ENCODE measurements at places on chromosomes 13 and 19.
A peak's percentile ranks its signal among the peaks of the same experiment; 100 is the strongest.

DNA sequence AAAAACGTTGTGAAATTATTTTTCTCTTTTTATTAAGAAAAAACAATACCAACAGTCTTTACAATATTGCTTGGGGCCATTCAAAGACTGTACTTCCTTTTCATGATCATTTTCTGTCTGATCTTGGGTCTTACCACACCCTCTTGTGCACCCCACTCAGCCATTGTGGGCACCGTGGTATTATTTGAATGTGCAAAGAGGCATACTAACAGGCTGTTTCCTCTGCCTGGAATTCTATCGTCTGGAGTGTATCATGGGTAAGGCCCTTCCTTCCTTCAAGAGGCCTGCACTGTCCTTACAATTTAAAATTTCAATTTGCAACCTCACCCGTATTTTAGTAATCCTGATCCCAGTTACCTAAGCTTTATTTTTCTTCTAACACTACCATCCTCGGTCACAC lies 76.5 kb downstream of the FGF14 start:
- DNase-seq, result no peak

DNA sequence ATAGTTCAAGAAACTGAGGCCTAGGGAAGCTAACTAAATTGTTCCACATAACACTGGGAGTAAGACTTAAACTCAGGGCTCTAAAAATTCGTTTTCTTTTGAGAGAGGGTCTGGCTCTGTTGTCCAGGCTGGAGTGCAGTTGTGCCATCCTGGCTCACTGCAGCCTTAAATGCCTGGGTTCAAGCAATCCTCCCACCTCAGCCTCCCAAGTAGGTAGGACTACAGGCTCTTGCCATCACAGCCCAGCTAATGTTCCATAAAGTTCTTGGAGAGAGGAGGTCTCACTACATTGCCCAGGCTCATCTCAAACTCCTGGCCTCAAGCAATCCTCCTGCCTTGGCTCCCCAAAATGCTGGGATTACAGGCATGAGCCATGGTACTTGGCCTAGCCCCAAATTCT lies 10.7 kb downstream of the ZMYM5 start:
- DNase-seq, result no peak

DNA sequence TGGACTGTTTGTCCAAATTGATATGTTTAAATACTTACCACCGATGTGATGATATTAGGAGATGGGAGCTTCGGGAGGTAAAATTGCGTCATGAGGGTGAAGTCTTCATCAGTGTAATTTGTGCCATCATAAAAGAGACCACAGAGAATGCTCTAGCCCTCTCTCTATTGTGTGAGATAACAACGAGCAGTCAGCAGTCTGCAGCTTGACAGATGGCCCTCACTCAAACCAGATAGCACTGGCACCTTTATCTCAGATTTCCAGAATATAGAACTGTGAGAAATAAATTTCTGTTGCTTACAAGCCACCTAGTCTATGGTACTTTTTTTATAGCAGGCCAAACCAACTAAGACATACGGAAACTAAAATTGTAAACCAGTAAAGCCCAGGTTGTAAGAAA lies 1718.9 kb upstream of the MIR17HG start:
- no peak for DNase-seq

- DNase-seq, result no peak
Observed at GRCh38 chr13:96844616-96845015, 149.7 kb downstream of the OXGR1 start.

DNA sequence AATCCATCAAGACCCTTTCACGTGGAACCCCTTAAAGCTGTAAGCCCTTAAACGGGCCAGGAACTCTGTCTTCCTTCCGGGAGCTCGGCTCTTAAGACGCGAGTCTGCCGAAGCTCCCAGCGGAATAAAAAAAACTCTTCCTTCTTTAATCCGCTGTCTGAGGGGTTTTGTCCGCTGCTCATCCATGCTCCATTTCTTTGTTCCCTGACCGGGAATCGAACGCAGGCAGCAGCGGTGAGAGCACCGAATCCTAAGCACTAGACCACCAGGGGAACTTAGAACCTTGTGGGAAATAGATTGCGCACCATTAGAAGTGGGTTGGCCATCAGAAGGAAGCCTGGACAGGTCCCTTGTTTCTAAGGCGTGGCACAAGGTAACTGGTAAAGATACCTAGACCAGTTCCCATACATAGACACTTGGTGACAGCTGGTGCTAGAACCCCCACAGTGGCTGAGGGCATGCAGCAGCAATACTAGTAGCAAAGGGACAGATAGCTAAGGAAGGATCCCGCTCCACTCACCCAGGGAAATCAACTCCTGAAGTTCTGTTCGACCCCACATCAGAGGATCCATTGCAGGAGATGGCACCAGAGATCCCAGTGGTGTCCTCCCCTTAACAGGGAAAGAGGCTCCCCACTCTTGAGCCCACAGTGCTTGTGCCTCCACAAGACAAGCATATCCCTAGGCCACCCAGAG lies 1.5 kb upstream of the RGCC start:
- peak; percentile 26 for DNase-seq

DNA sequence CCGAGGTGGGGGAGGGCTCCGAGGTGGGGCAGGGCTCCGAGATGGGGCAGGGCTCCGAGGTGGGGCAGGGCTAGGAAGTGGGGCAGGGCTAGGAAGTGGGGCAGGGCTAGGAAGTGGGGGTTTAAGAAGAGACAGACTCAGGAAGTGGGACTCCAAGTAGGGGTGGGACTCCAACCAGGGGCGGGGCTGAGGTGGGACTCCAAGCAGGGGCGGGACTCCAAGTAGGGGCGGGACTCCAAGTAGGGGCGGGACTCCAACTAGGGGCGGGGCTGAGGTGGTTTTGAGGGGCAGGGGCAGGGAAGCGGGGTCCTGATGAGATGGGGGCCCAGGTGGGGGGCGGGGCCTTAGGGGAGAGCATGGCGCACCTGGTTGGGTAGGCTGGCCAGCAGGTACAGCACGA lies 13.6 kb downstream of the CFD start:
- peak; percentile 85 for DNase-seq

DNA sequence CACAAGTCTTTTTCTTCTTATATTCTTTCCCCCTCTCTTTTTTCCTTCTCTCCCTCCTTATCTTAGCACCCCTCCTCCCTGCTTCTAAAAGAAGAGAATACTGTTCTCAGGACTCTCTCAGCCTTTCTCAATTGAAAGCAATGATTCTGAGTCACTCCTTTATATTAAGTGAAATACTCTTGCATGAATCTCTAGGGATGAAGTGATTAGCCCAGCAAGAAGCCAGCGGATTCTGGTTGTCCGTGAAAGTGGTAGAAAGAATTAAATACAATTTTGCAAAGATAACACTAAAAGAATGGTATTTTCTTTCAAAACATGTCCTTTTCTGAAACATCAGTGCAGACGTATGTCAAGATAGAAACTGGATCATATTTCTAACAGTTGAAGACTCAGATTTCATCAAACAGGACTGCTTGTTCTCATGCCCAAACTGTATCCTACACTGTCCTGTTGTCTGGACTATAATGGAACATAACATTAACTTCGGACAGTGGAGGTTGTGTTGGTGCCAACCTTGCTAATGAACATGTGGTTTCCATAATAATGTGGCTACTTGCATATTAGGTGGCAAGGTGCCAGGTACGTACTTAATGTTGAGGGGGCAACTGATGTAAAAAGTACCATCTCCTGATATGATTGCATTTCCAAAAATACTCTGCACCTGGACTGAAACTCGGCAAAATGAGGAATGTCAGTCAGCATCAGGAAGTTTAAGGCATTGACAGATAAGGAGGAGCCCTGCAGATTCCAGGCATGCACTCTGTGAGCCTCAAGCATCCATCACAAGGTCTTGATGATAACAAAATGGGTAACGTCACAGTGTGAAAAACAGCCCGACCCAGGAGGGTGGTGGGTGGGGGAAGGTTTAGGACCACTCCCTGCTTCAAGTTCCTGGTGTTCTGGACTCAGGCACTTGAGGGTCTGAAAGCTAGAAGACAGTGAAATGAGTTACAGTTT lies 357.2 kb downstream of the DLEU7 start:
- DNase-seq, result no peak

DNA sequence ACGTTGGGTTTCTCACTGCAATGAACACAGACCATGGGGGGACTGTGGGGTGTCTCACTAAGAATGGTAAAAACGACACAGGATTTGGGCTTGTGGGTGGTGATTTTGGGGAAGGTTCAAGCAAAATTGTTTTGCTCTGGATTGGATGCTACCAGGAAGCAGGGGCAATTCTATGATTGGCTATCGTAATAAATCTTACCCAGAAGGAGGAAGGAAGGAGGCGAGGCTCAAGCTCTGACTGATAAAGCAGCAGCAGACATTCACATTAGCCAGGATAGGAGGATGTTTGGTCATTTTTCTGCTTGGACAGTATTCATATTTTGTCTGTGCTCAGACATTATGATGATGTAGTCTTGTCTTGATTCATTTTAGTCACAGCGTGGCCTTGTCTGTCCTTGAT lies 1.5 kb downstream of the ZNF576 start:
- DNase-seq, result no peak

GRCh38 chr19:38713227-38713649 lies 31.0 kb downstream of the CAPN12 start:
- no peak for DNase-seq

- no peak for DNase-seq
Observed at GRCh38 chr13:48678316-48678715, 24.6 kb downstream of the CYSLTR2 start.

DNA sequence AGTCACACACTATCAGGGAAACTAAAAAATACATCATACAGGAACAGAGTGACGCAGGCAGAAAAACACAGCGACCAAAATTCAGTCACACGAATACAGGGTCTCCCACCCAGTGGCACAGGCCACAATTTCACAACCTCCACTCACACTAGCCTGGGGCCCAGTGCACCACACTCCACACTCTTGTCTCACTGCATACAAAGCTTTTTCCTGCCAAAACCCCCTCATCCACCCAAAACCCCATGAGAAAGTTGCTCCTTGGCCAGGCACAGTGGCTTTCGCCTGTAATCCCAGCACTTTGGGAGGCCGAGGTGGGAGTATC lies 1.2 kb downstream of the S1PR5 start:
- DNase-seq, result no peak

- no peak for DNase-seq
Observed at GRCh38 chr19:47324502-47324901, 7.5 kb upstream of the C5AR2 start.

- no peak for DNase-seq
Observed at GRCh38 chr19:18185538-18185937, 7.5 kb upstream of the MPV17L2 start.

DNA sequence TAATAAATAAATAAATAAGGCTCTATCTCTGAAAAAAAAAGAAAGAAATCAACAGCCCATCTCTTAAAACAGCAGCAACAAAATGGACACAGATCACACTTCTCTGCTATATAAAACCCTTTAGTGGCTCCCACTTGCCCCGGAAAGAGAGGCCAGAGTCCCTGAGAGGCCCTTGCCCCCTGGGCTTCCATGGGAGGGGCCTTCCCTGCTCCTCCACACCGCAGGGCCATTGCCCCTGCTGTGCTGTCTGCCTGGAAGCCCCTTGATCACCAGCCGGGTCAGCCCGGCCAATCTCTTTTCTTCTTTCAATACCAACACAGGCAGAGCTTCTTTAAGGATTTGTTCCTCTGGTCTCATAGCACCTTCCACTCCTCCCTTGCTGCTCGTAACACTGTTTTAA lies 171.1 kb downstream of the URI1 start:
- DNase-seq, result no peak

- no peak for DNase-seq
Observed at GRCh38 chr19:18503337-18503970, 18.4 kb downstream of the ELL start.

GRCh38 chr19:38318660-38319059 lies 985 bp upstream of the KCNK6 start:
- no peak for DNase-seq

DNA sequence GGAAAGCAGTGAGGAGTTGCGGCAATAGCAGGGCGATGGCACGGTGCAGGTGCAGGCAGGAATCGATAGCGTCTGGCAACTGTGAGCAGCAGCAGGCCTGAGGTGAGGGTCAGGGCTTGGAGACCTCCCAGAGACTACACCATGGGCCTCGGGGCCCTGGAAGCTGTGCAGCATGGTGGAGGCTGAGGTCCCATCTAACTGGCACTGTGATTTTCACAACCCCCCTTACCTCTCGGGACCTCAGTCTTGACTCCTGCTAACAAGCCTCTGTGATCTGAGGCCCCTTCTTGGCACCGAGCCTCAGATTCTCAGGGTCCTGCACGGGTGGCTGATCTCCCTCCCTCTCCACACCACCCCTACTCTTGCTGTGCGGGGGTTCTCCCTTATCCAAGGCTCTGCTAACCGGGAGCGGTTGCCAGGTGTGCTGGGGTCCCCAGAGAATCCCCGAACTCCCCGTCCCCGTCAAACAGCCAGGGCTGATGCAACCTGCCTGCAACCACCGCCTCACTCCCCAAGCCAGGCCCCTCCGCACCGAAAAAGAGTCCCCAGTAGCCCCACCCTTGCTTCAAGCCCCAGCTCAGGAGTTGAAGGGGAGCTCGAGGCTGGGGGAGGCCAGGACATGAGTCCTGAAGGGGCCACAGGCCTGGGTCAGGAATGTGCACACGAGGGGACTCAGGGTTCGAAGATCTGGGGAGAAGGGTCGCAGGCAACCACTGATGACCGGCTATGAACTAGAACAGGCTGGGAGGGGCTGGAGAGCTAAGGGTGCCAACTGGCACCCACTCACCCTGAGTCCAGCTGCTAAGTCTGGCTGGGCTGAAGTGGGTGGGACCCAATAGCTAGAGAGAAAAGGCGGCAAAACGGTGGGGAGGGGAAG lies 4.8 kb upstream of the ATF5 start:
- no peak for DNase-seq

DNA sequence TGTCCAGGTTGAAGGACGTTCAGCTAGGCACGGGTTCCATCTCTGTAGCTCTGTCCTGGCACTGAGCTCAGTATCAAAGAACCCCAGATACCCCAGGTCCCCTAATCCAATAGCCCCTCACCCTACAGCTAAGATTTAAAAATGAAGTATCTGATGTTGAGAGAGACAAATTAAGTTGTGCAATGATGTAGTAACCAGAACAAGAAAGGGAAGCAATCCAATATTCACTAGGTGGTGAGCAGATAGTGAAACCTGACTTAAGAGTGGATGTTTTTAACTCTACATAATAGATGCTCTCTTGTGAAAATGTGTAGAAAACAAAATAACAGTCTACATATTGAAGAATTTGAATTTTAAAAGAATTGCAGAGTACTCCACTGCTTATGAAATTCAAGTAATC lies 1.8 kb downstream of the ACOD1 start:
- DNase-seq, result no peak

DNA sequence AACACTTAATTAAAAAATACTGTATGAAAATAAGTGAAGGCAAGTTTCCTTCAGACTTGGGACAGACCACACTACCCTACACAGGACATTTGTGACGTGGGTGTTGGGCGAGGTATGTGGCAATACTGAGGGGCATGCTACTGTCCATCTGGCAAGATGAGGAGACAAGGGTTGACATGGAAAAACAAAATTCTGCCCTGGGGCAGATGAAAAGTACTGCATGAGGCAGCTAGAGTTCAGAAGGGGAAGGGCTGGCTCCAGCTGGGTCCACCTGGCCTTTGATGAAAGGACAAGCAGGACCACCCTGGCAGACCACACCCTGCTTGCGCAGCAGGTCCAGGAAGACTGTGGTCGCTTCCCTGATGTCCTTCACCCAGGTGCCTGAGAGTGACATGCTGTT lies 43.2 kb downstream of the LATS2 start:
- no peak for DNase-seq

GRCh38 chr13:108213946-108214345 lies 1.4 kb downstream of the LIG4 start:
- DNase-seq, result no peak

- DNase-seq, result no peak
Observed at GRCh38 chr19:6686628-6686975, 16.6 kb upstream of the TNFSF14 start.
